DND-41 (cell line): ENCODE measurements at places on chromosomes 1 and 21.

- DNase-seq, result no peak
Observed at GRCh38 chr1:228105996-228106799, 2.9 kb downstream of the MRPL55 start.

DNA sequence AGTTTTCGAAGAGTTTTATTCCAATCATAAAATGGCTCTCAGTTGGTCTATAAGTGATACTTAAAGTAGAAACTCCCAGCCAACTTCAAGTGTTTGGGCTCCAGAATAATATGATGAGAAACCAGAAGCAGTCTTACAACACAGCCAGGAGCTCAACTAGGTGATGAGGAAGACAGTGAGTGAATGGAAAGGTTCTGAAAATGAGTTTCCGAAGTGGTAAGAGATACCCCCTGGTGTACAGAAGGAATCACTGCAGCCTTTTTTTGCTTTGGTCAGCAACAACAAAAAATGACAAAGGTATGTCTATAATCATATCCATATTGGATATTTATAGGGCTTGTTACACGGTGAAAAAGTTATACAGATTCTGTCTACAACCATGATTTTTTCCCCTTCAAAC, 16.5 kb downstream of the KRTAP19-1 start:
- DNase-seq, result no peak

- no peak for DNase-seq
Observed at GRCh38 chr21:29601047-29601446, 302.3 kb downstream of the BACH1 start.

DNA sequence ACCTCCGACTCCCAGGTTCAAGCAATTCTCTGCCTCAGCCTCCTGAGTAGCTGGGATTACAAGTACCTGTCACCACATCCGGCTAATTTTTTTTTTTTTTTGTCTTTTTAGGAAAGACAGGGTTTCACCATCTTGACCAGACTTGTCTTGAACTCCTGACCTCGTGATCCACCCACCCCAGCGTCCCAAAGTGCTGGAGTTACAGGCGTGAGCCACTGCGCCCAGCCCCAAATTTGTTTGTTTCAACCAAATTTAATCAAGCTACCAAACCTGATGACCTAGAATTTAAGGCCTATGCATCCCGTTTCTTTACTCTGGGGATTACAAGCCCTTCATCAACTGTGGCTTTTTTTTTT, 58.3 kb upstream of the TBX15 start:
- DNase-seq, result no peak

DNA sequence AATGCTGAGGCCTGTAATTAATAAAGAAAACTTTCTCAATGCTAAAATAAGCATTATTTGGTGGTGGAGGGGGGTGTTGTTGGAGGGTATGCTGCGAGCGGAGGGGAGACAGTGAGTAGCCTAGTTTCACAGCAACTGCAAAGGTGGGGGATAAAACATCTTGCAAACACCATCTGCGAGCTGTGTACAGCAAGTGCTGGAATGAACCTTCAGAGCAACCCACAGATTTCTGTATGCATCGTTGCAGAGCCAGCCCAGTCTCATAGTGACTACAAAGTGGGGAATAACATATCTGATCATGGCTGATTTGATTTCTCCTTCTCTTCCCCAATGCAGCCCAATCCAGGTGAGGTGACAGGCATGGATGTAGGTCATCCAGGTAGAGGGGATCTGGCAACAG, 80.7 kb upstream of the COG2 start:
- no peak for DNase-seq

GRCh38 chr1:117678246-117678977, 72.6 kb downstream of the TENT5C start:
- DNase-seq, result no peak

GRCh38 chr1:232956081-232956480, 5.7 kb downstream of the NTPCR start:
- no peak for DNase-seq

GRCh38 chr21:44337941-44338895, 972 bp downstream of the CFAP410 start:
- DNase-seq, result peak; percentile 57

DNA sequence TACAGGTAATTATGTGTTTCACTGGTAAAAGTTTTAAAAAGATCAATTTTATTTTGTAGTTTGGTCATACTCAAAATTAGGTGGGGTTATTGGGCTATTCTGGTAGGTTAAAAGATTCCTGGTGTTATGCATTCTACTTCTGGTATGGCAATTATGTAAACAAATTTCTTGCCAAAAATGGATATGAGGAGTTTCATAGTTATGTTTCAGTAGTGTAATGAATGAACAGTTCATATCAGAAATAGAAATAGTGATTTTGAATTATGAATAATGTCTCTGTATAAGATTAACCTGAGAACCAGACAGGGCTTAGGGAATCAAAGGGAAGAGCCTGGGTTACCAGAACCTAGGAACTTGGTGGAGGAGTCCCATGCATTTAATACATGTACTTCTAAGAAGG, 15.9 kb downstream of the ATF6 start:
- DNase-seq, result no peak

DNA sequence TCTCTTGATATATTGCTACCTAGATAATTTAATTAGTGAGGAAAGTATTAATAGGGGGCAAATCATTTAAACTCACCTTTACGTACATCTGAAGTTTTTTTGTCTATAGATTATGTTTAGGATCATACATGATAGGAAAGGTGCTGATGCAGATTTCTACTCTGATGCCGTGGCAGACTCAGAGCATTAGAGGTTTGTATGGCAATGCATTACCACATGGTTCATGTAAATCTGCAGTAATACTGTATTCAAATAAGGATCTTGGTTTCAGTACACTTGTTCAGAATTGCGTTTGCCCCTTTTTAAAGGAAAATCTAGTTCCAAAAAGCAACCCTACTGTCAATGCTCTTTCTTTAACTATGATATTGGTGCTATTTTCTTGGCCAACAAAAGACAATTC, 288.3 kb downstream of the PTPRC start:
- no peak for DNase-seq

- peak; percentile 57 for DNase-seq
Observed at GRCh38 chr1:115642168-115643072, 650 bp downstream of the VANGL1 start.

DNA sequence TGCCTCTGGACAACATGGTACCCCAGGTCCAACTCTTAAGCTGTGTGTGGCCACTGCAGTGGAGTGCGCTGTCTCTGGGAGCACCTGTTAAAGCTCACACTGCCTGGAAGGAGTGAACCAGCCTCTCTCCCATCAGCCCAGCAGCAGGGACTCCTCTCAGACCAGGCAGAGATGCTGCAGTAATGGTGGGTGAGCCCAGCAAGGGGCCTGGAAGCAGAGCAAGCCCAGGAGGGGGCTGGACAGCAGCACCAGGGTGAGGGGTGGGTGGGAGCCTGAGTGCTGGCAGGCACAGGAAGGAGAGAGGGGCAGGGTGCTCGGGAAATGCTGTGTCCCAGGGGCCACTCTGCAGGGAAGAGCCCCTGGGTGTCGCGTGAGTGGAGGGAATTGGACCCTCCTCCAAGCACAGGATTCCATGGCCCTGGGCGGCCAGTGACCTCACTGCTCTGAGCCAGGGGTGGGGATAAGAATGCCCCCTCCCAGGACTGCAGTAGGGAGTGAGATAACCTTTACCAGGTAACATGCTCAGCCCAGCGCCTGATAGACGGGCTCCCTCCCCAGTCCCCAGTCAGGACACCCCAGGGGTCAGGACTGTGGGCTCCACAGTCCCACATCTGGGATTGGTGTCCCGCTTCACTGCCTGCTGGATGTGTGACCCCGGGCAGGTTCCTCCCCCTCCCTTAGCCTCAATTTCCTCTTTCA, 313.1 kb downstream of the MATN1 start:
- no peak for DNase-seq

- no peak for DNase-seq
Observed at GRCh38 chr1:24119859-24120756, 8.2 kb upstream of the MYOM3 start.

- no peak for DNase-seq
Observed at GRCh38 chr1:209048941-209049669, 534.4 kb upstream of the CAMK1G start.

GRCh38 chr1:39076127-39076798, 50.1 kb downstream of the NDUFS5 start:
- DNase-seq, result no peak

DNA sequence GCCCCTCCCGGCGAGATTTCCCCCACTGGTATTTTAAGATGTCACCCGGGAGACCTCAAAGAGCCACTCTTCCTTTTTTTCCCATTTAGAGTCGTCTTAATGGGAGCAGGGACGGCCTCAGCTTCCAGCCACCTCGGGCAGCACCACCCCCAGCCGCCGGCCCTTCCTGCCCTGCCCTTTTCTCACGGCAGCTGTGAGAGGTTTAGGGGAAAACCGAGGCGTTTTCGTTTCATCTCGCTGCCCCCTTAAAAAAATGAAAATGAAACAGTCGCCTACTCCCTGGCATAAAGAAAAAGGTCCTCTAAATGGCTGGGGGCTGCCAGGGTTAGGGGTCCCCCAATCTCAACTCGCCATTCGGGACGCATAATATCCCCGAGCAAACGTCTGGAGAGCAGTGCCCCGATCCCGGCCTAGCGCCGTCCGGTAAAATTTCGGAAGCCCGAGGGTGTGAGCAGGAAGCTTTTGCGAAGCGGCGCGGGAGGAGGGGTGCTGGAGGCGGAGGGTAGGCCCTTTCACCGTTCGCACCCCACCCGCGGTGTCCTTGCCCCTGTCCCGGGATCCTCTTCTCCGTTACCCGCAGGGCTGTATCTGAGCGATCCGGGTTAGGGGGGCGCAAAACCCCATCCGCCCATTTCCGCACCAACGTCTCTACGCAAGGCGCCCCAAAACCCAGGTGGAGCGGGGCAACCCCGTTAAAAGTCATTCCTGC, 1.2 kb downstream of the RUNX3 start:
- DNase-seq, result peak; percentile 65

DNA sequence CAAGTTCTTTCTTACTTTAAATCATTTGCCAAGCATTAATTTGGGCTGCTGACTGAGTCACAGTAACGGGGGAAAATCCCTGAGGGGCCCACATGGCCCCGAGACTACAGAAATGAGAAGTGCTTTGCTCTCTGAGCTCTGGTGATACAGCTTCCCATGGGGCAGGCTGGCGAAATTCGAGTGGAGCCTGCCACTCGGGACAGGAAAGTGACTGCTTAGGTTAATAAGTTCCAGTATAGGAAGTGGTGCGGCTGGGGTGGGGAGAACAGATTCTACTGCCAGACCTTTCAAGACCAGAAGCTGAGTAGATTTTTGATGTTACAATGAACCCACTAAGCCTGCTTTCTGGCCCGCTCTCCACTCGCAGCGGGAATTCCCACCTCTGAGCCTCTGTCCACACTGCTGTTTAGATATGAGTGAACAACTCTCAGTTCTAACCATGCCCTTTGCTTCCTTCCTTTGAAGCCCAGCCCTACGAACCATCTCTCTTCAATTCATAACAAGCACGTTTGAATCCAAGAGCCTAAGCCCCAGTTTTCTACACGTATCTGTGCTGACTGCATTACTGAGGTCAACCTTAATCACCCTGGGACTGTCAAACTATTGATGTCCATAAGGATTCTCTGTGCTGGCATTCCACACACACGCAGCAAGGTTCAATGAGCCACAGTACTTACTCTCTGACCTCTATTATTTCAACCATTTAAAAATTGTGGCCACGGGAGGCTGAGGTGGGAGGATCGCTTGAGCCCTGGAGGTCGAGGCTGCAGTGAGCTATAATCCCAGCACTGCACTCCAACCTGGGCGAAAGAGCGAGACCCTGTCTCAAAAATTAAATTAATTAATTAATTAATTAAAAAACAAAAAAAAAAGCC, 9.6 kb downstream of the ZBTB17 start:
- DNase-seq, result no peak

DNA sequence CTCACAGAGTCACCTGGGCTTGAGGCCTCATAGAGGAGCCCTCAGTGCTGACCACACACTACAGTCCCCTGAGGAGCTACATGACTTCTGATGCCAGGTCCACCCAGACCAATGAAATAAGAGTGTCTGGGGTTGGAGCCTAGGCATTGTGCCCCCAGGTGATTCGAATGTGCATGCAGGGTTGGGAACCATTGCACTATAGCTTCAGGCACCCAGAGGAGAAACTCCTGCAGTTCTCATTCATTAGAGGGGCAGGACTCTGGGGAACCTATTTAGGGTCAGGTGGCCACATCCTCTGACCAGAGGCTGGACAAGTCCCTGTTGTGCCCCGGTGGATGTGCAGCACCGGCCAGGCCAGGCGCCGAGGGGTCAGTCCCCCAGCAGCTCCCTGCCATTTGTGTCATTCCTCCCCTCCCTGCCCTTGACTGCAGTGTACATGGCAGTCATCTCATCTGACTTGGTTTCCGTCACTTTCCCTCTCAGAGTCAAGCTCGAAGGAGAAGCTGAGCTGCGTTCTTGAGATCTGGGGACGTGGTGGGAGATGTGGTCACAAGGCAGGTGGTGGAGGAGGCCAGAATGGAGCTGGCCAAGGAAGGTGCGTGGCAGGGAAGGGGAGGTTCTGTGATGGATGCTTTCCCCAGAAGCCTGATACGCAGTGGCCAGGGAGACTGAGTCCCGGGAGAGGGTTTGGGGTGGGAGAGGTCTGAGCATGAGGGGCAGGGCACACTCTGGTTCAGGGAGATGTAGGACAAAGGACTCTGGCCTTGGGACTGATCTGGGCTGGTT, 6.4 kb downstream of the CLDN19 start:
- no peak for DNase-seq

GRCh38 chr1:34306568-34306967, 129.9 kb downstream of the C1orf94 start:
- no peak for DNase-seq

- no peak for DNase-seq
Observed at GRCh38 chr1:83012950-83013349, 986.0 kb downstream of the TTLL7 start.

DNA sequence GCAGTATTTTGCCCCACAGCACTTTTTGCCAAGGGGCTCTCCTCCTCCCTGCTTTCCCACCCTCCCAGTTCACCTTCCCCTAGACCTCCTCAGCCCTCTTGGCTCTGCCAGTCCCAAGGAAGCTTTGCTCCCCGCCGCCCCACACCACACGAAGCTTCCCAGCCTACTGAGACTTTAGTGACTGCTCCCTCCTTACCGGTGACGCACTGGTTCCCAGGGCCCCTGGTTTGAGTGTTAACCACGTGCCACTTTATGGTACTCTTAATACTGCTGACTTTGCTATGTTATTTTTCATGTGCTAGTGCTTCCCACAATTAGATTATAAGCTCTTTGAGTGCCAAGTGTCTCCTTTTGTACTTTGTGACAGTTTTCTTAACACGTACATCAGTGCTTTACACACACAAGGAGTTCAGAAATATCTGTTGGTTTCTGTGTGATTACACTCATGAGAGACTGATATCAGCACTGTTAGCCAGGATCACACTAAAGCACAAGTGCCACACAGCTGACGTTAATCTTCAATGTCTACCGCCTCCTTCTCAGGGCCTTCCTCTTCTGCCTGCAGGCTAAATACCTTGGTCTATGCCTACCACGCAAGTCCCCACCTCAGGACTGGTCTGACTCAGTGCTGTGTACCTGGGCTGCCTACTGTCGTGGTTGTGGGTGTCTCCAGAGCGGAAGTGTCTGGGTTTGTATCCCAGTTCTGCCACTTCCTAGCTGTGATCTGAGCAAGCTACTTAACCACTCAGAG, 61.0 kb downstream of the DNTTIP2 start:
- peak; percentile 20 for DNase-seq

GRCh38 chr1:27074175-27074780, 61.6 kb upstream of the TENT5B start:
- no peak for DNase-seq
